Thymus (tissue), 14 donors: ENCODE measurements at places on chromosomes 3 and 15. TPM values are rescaled to one million over a fixed set of nuclear protein-coding genes. Genes with fewer than 3 reads are reported as not detected.

DNA sequence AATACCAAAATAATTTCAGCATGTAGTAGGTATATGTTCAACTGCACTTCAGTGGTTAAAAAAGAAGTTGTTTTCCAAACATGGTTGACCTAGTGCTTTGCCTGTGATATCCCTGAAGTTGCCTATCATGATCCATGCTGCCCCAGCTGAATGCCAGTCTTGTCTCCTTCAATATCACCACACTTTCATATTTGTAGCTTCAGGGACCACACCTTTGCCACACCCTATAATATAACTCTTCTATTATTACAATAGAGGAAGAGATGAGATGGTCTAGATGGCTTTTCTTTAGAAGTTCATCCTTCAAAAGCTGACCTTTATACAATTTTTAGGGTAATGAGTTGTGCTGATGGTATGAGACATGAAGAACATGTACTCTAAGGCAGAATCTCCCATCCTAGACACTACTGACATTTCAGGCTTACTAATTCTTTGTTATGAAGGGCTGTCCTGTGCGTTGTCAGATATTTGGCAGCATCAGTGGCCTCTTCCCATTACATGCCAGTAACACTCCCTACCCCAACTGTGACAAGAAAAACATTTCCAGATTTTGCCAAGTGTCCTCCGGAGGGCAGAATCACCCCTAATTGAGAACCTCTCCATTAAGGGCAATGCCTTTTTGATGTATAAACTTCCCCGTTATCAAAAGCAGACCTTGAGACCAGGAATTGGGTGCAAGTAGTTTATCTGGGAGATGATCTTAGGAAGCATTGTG lies 76.2 kb upstream of the PLCL2 start:
- H3K27me3 ChIP-seq = no peaks in the 10 kb centered on the region
- H3K4me3 ChIP-seq = no peak overlapping the region
- no peak for DNase-seq

Gene SPTBN5
- 0.57 TPM for total RNA-seq

- no peak overlapping the region for H3K27ac ChIP-seq
- H3K4me1 ChIP-seq = no peaks in the 10 kb centered on the region
- no peaks in the 10 kb centered on the region for H3K36me3 ChIP-seq
- H3K27me3 ChIP-seq = no peaks in the 10 kb centered on the region
- no peak for DNase-seq
Observed at GRCh38 chr3:24476871-24477656, 17.6 kb downstream of the THRB start.

GRCh38 chr3:150292891-150293290 lies 115.2 kb upstream of the TSC22D2 start:
- H3K36me3 ChIP-seq = no peaks in the 10 kb centered on the region
- H3K27ac ChIP-seq = no peak overlapping the region
- H3K27me3 ChIP-seq = no peaks in the 10 kb centered on the region
- no peak for DNase-seq
- H3K4me3 ChIP-seq = no peak overlapping the region
- H3K4me1 ChIP-seq = no peaks in the 10 kb centered on the region

GRCh38 chr15:57389991-57390390 lies 13.7 kb downstream of the CGNL1 start:
- H3K27ac ChIP-seq = no peak overlapping the region
- H3K4me1 ChIP-seq = no peaks in the 10 kb centered on the region
- no peaks in the 10 kb centered on the region for H3K27me3 ChIP-seq
- no peak overlapping the region for H3K4me3 ChIP-seq
- no peaks in the 10 kb centered on the region for H3K36me3 ChIP-seq

- H3K4me3 ChIP-seq = no peak overlapping the region
- DNase-seq = no peak
- no peak overlapping the region for H3K27ac ChIP-seq
- H3K27me3 ChIP-seq = no peaks in the 10 kb centered on the region
Observed at GRCh38 chr3:61387817-61388216, 136.6 kb upstream of the FHIT start.

DNA sequence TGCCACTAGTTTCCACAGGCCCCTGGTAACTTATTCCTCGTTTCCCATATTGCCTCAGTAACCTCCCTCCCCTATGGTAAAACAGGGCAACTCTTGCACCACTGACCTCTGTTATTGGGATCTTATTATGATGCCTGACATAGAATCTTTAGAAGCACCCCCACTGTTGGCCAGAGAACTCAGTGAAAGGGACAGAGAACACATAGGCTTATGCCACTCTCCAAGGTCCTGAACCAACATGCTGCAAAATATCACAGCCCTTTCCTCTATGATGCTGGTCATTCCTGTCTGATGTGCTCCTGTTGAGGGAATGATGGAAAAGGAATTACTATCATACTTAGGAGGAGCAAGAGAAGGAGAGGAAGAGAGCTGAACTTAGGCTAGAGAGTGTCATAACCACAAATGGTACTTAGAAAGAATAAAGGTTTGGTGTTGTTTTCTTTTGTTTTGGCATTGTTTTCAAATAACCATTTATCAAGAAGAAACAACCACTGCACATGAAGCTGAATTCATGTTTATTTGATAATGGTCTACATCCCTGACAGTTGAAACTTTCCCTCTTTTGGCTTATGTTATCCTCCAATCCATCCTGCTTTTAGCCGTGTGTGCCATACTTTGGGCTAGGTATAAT lies 330.2 kb downstream of the EPHB1 start:
- no peaks in the 10 kb centered on the region for H3K4me1 ChIP-seq
- H3K27me3 ChIP-seq = no peaks in the 10 kb centered on the region
- H3K27ac ChIP-seq = no peak overlapping the region
- H3K36me3 ChIP-seq = no peaks in the 10 kb centered on the region

- H3K4me1 ChIP-seq = no peaks in the 10 kb centered on the region
- DNase-seq = no peak
- H3K4me3 ChIP-seq = no peak overlapping the region
- H3K36me3 ChIP-seq = no peaks in the 10 kb centered on the region
Observed at GRCh38 chr3:144189044-144189443, 217.4 kb downstream of the DIPK2A start.

GRCh38 chr15:63041974-63042876 lies at the start of gene TPM1:
Gene TPM1, plus strand, starts transcription at chr15:63042747. Its CDS starts 83 bp downstream, at chr15:63042830.
- peaks cover 75% of the 10 kb centered on the region for H3K27me3 ChIP-seq
- no peaks in the 10 kb centered on the region for H3K4me1 ChIP-seq
- DNase-seq = no peak
- no peak within 1 kb of the TSS for H3K27ac ChIP-seq
- H3K4me3 ChIP-seq = peak within 1 kb of the TSS; percentile 29
- no peaks in the 10 kb centered on the region for H3K36me3 ChIP-seq

DNA sequence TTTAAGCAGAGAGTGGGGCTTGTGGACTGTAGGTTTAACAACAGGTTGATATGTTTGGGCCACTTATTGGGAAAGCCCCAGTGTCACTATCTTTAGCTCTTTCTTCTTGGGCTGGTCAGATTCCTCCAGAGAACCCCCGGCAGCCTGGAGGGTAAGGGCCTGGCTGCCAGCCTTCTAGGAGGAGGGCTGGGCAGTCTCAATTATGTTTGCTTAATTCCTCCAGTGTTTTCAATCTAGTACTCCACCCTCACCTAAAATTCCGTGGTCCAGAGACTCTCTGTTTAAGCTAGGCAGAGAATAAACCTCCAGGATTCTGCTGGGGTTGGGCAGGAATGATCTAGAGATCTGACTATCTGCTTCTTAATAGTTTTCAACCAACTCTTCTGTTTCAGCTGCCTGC lies 5.3 kb downstream of the ASB14 start:
- no peak overlapping the region for H3K27ac ChIP-seq
- H3K27me3 ChIP-seq = no peaks in the 10 kb centered on the region
- DNase-seq = no peak
- H3K4me1 ChIP-seq = no peaks in the 10 kb centered on the region
- H3K36me3 ChIP-seq = no peaks in the 10 kb centered on the region
- no peak overlapping the region for H3K4me3 ChIP-seq

DNA sequence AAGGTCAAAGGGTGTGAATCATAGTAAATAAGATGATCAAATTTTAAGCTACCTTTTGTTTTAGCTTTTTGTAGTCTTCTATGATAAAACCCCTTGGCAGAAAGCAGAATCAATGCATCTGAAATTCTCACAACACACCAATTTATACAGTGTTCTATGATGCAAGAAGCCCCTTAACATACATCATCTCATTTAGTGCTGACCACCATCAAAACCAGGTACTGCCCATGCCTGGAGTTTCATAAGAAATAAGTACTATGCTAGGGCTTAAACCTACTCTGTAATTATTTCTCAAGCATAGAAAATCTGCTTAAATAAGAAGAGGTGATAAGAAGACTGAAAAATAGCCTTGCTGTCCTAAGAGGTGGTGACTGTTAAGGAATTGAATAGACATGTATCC lies 67.6 kb downstream of the NBEAL2 start:
- no peaks in the 10 kb centered on the region for H3K4me1 ChIP-seq
- no peaks in the 10 kb centered on the region for H3K27me3 ChIP-seq
- no peak overlapping the region for H3K27ac ChIP-seq
- H3K36me3 ChIP-seq = peaks cover 11% of the 10 kb centered on the region

DNA sequence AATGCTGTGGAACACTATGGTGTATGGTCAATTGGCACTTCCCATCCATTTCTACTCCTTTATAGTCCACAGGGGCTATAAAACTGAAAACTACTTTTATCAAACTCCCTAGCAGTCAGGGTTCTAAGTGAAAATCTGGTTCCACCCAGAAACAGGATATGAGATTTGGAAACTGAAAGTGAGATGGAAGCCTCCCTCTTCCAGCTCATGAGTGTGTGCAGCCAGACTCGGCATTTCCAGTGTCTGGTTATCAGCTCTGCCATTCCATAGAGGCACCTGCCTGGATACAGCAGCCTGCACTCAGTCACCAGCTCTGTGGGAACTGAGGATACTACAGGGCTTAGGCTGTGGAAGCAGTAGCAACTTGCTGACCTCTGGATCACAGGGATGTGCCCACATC lies 14.7 kb upstream of the PLA2G4F start:
- no peak overlapping the region for H3K4me3 ChIP-seq

DNA sequence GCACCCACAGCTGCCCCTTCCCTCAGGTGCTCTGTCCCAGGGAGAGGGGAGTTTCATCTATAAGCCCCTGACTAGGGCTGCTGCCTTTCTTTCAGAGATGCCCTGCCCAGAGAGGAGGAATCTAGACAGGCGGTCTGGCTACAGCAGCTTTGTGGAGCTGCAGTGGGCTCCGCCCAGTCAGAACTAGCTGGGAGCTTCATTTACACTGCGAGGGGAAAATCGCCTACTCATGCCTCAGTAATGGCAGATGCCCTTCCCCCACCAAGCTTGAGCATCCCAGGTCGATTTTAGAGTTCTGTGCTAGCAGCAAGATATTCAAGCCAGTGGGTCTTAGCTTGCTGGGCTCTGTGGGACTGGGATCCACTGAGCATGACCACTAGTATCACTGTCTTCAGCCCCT lies 181.2 kb upstream of the RARB start:
- H3K27ac ChIP-seq = no peak overlapping the region
- no peaks in the 10 kb centered on the region for H3K36me3 ChIP-seq
- no peaks in the 10 kb centered on the region for H3K4me1 ChIP-seq

Gene REC114
- total RNA-seq = 0.09 TPM

DNA sequence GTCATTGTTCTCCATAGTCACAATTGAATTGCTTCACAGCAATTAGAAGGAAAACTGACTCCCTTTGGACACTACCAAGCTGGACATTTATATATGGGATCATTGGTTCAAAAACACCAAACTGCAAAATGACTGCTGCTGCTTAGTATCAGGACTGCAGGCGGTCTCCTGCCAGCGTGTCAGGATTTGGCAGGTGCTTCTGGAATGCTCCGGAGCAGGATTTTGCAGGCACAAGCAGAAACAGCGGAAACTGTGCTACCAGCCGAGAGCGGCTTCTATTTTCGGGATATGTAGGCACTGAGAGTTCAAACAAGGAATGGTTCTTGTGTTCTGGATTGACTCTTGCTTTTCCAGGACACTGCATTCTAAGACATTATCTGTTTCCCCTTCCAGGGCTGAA lies 95.5 kb downstream of the SSR3 start:
- DNase-seq = no peak
- H3K36me3 ChIP-seq = no peaks in the 10 kb centered on the region
- no peak overlapping the region for H3K27ac ChIP-seq

GRCh38 chr15:89732451-89733172 lies 18.4 kb downstream of the MESP1 start:
- no peaks in the 10 kb centered on the region for H3K27me3 ChIP-seq
- H3K4me1 ChIP-seq = no peaks in the 10 kb centered on the region
- no peak overlapping the region for H3K4me3 ChIP-seq
- no peaks in the 10 kb centered on the region for H3K36me3 ChIP-seq

Gene GHSR
- not detected for total RNA-seq

DNA sequence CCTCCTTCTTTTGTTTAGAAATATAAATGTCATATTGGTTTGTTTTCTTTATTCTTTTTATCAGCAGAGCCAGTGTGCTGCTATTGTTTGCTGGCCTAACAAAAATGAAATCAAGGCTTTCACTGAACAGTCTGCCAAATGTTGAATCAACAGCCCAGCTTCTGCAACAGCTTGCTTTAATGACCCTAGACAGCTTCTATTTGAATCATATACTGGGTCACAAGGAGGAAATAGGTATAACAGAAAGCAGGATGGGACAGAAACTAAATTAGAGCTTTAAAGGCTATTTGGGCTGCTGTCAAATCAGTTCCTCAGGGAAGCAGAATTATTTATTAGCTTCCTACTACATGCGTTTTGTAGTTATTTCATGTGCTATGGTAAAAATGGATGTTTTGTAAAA lies 12.1 kb upstream of the DNAJC13 start:
- no peaks in the 10 kb centered on the region for H3K4me1 ChIP-seq
- H3K27me3 ChIP-seq = no peaks in the 10 kb centered on the region
- no peak overlapping the region for H3K27ac ChIP-seq
- no peak overlapping the region for H3K4me3 ChIP-seq

Gene CMC1
- 17.6 TPM for total RNA-seq

Gene PP2D1
- not detected for total RNA-seq

- H3K4me3 ChIP-seq = no peak overlapping the region
- DNase-seq = no peak
- H3K4me1 ChIP-seq = no peaks in the 10 kb centered on the region
- no peak overlapping the region for H3K27ac ChIP-seq
Observed at GRCh38 chr15:23869396-23869795, 182.3 kb upstream of the NDN start.

Gene DLL4
- 5.2 TPM for total RNA-seq

GRCh38 chr15:95816591-95816990 lies 513.9 kb upstream of the NR2F2 start:
- no peak overlapping the region for H3K27ac ChIP-seq
- H3K27me3 ChIP-seq = no peaks in the 10 kb centered on the region
- DNase-seq = no peak
- H3K4me3 ChIP-seq = no peak overlapping the region
- no peaks in the 10 kb centered on the region for H3K36me3 ChIP-seq

GRCh38 chr15:55897560-55898336 lies 95.7 kb downstream of the NEDD4 start:
- no peak overlapping the region for H3K4me3 ChIP-seq
- DNase-seq = no peak
- H3K27ac ChIP-seq = peak overlapping the region; percentile 26
- no peaks in the 10 kb centered on the region for H3K4me1 ChIP-seq
- no peaks in the 10 kb centered on the region for H3K36me3 ChIP-seq

DNA sequence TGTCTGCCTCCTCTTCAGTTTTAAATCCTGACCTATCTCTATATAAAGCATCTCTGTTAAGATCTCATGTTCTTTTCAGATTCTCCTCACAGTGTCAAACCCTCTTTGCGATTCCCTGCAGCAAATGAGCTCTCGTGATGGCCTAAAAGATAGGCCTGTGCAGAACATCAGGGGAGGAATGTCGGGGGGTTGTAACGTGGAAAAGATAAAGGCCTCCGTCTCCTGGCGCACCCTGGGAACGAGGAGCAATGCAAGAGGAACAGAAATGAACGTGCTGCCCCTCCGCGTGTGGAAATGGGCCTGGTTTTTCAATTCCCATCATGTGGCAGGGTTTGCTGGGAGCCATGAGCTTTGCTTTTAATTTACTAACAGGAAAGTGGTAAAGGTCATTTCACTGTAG lies 285.0 kb upstream of the TPM1 start:
- no peaks in the 10 kb centered on the region for H3K36me3 ChIP-seq
- no peak overlapping the region for H3K4me3 ChIP-seq
- H3K27me3 ChIP-seq = no peaks in the 10 kb centered on the region
- H3K4me1 ChIP-seq = no peaks in the 10 kb centered on the region
- DNase-seq = no peak
